ENCODE measurements at places on chromosomes 2 and 18. TPM values are rescaled to one million over a fixed set of nuclear protein-coding genes. Genes with fewer than 3 reads are reported as not detected.

HNRNPLL gene
- total RNA-seq = 119 TPM

KIF3C gene
- total RNA-seq = 10.7 TPM

TSPYL6 gene
- total RNA-seq = not detected

NETO1 gene
- not detected for total RNA-seq

SLC30A3 gene
- total RNA-seq = 0.45 TPM

FHOD3 gene
- total RNA-seq = not detected

CENPA gene
- 43.1 TPM for total RNA-seq

CDH19 gene
- total RNA-seq = not detected

UGT1A8 gene
- total RNA-seq = not detected

ANKRD30BL gene
- not detected for total RNA-seq

WDR7 gene
- 33.0 TPM for total RNA-seq

ABHD1 gene
- total RNA-seq = 0.20 TPM

CAPN14 gene
- total RNA-seq = 0.35 TPM

SERPINB4 gene
- not detected for total RNA-seq

CCDC85A gene
- total RNA-seq = not detected

NAT8 gene
- not detected for total RNA-seq

METTL4 gene
- 22.1 TPM for total RNA-seq

CD207 gene
- not detected for total RNA-seq

PNPT1 gene
- 46.4 TPM for total RNA-seq

UBXN2A gene
- 11.5 TPM for total RNA-seq

BZW1 gene
- total RNA-seq = 272 TPM

DAW1 gene
- total RNA-seq = not detected

HK2 gene
- 36.8 TPM for total RNA-seq

SERPINB13 gene
- total RNA-seq = not detected

ADAM17 gene
- 31.0 TPM for total RNA-seq

SLC14A1 gene
- total RNA-seq = 1.5 TPM

DYNAP gene
- total RNA-seq = not detected

NGEF gene
- total RNA-seq = 0.48 TPM

CXCR4 gene
- total RNA-seq = 202 TPM

MRPL53 gene
- 126 TPM for total RNA-seq

ATF2 gene
- total RNA-seq = 63.6 TPM

DIPK1C gene
- not detected for total RNA-seq

CRIM1 gene
- total RNA-seq = 6.6 TPM

REEP1 gene
- not detected for total RNA-seq

AMER3 gene
- total RNA-seq = not detected

FAM228A gene
- not detected for total RNA-seq
